ENCODE measurements at places on chromosomes 6 and 20.

DNA sequence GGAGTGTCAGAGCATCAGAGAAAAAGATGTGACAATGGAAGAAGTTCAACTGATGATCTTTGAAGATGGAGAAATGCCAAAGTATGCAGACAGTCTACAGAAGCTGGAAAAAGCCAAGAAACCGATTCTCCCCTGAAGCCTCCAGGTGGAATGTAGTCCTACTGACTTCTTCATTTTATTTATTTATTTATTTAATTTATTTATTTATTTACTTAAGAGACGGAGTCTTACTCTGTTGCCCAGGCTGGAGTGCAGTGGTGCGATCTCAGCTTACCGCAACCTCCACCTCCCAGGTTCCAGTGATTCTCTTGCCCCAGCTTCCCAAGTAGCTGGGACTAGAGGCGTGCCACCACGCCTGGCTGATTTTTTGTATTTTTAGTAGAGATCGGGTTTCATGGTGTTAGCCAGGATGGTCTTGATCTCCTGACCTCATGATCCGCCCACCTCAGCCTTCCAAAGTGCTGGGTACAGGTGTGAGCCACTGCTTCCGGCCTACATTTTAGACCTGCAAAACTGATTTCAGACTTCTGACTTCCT is 2.2 kb upstream of the RPF2 start:
- DNase-seq: no peak

DNA sequence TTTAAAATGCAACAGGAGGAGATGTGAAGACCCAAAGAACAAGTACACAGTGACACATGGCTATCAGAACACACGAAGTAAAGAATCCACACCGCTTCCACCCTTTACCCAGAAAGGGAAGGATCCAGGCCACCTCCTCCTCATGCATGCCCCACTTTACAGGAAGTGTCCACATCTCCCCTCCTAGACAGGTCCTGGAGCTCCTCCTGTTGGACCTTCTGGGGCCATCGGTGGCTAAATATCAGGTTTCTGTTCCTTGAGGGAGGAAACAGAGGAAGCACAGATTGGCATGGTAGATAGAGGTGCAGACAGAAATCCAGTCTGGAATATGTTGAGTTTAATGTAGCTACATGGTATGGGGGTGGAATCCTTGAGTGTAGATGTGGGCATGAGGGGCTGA is 10.9 kb downstream of the NINL start:
- DNase-seq: peak; percentile 7

DNA sequence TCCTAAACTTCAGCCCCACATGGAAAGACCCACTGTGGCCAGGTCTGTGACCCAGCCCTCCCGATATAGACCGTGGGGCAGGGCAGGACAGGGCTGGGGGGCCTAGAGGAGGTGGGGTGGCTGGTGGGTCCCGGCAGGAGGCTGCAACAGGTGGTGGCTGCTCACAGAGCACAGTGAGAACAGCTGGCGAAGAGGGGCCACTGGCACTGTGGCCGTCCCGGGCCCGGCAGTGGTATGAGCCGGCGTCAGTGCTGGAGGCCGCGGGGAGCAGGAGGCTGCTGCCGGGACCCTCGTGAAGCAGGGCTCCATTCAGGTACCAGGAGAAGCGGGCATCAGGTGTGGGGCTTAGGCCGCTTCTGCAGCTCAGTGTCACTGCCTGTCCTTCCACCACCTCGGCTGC is 13.4 kb downstream of the SIGLEC1 start:
- no peak for DNase-seq

GRCh38 chr6:335572-335971 is 43.3 kb downstream of the DUSP22 start:
- no peak for DNase-seq

DNA sequence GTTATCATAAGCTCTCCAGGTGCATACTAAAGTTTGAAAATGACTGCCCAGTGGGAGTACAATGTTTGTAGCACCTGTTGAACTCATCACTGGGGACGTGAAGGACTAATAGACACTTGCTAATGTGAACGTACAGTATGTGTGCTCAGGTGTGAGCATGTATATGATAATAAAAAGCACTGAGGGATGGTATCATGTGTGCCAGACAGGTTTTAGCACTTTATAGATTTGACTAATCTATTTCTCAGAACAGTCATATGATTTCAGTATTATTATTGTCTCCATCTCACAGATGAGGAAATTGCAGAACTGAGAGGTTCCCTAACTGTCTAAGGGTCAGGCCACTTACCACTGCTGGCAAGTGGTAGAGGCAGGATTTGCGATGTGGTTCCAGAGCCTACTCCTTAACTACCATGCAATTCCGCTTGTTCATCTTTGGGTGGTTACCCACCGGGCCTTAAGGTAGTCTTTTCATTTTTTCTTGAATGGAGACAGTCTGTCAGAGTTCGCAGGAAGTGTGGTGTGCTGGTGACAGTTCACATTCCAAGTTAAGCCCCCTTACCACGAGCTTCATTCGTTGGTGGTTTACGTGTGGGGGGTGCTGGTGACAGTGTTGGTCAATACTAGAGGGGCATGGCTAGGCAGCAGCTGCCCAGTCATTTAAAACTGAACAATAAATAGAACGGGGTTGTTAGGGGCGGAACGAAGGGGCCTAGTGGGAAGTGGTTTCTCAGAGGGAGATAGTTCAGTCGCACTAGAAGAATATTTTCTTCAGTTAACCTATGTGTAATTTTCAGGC is 46.8 kb downstream of the RREB1 start:
- DNase-seq: no peak

DNA sequence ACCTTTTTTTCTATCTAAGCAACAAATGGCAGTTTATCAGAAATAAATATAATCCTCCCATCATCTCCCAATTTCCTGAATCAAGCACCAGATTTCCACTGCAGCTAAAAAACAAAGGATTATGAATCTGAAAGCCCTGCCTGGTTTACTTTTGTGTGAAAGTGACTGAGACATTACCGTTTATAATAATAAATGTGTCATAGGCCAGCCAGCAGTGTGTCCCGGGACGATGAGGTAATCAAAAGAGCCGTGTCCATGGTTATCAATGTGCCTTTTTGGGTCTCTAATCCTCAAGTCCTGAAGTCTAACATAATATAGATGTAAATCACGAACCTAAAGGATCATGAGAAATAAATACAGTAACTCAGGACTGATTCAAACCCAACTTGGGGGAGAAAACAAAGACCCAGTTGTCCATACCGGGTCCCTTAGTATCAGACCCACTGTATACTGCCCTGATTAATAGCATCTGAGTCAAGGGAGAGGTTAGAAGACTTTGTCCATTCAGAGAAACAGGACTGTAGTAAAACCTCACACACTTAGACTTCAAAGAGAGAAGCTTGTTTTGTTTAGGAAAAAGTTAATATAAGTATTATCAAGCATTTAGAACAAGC is 149.1 kb downstream of the SASH1 start:
- DNase-seq: no peak

GRCh38 chr20:58026361-58026760 is 202.1 kb downstream of the ANKRD60 start:
- no peak for DNase-seq

DNA sequence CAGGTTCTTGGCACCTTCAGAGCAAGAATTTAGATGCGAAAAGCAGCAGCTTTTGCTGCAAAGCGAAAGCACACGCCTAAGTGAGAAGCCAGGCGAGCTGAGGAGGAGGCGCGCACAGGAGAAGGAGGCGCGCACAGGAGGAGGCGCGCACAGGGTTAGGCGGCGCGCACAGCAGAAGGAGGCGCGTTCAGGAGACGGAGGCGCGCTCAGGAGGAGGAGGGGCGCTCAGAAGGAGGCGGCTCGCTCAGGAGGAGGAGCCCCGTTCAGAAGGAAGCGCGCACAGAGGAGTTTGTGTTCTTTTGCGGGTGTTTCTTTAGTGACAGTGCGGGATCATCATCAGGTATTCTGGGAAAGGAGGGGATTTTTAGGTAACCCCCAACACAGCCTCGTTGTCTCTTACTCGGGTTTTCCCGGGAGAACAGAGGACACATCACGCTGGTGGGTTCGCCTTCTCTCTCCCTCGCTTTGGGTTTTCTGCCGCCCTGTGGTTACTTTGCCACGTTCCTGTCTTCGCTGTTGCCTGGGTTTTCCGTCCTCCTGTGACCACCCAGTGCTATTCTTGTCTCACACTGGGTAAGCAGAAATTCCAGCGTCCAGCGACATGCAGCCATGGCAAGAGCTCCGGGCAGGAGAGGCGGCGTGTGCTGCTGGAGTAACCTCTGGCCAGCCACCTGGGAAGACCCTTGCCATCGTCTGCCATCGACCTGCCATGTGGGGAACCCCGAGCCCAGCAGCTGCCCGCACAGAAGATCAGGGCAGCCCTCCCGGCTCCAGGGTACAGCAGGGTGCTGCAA is 47.0 kb downstream of the WDR27 start:
- peak; percentile 50 for DNase-seq

DNA sequence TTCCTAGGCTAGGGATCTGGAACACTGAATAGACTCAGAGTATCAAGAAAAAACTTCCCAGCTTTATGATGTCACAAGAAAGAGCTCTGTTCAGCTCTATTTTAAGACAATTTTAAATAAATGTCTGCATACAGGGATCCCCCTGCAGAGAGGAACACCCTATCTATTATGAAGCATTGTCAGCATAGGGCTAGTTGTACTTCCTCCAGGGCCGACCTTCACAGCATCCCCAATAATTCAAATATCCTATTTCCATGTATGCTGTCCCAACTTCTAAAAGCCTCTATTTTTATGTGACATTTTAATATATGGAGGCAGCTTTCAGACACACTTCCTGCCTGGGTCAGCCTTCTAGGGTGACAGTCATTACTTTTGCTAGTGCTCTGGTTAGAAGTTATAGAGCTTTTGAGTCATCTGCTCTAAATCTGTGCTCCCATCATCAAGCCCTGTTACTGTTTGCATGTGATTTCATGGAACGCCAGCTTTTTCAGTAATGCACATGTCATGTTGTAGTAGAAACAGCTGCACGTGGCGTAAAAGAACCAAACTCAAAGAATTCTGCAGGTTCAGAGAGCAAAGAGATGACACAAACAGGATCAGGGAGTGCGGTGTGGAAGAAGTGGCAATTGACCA is 189.2 kb downstream of the ADGB start:
- DNase-seq: no peak

- no peak for DNase-seq
Measured at GRCh38 chr6:3561725-3562124, 104.9 kb upstream of the SLC22A23 start.

DNA sequence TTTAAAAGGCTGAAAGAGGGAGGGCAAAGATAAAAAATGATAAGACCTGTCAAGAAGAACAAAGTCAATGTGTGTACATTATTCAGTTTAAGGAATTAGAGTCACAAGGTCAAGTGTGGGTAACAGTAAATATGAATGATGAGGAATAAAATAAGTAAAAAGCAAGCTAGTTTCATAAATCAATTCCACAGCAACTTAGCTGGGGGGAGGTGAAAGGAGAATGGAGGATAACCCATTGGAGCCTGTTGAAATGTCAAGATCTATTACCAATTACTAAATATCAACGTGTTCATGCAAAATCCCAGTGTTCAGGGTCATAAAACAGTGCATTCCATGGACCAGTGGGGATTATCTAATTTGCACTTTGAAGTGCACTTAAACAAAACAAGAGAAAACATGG is 242.9 kb downstream of the TBX18 start:
- no peak for DNase-seq

DNA sequence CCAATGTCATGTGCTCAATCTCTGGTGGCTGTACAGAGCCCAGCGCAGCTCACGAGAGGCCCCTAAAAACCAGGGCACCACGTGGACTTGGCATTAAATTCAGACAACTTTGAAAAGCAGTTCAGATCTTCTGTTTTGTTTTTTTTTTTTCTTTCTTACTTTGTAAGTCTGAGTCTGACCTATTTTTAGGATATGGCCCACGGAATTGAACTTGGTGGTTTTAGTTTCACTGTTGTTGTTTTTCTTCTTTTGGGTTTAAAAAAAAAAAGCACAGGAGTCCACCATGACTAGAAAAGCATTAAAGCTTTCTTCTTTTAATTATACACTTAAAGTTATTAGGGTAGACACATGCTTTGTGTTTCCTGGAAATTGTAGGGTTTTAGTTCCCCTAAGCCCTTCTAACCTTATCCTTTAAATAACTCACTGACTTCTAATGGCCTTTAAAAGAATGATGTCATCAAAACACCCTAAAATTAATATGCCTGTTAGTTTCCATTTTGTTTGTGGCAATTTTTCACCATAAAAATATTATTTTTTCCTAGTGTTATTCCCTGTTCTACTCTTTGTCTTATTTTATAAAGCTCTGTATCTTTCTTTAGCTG is 48.5 kb upstream of the CCN2 start:
- no peak for DNase-seq

DNA sequence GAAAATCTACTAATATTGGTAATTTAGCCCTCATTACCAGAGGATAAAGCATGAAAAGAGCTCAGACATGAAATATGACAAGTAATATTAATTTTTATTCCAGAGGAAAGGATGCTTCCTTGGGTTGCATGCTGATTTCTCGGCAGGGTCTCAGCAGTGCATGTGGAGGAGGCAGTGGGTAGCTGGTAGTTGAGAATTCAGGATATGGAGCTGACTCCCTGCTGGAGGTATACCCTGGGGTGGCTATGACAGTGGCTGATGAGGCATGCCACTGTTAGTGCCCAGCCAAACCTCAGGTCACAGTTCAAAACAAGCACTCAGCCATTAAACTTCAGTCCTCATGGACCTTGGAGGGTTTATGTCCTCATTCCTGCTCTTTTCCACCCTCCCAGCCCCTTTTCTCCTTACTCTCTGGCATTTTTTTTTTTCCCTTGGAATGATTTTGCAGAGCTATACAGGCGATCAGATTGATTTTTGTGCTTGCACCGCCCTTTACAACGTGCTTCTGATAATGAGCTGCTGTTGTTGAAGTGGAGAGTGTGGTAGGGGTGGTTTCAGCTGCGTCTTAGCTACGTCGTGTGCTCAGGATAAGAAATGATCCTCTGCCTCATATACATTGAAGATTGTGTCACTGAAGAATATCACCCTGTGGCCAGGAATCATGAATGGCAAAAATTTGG is 761.9 kb upstream of the MMS22L start:
- DNase-seq: no peak

GRCh38 chr20:42125426-42125825 is 507.2 kb upstream of the CHD6 start:
- no peak for DNase-seq

GRCh38 chr6:15036690-15037245 is 209.1 kb upstream of the JARID2 start:
- DNase-seq: no peak

DNA sequence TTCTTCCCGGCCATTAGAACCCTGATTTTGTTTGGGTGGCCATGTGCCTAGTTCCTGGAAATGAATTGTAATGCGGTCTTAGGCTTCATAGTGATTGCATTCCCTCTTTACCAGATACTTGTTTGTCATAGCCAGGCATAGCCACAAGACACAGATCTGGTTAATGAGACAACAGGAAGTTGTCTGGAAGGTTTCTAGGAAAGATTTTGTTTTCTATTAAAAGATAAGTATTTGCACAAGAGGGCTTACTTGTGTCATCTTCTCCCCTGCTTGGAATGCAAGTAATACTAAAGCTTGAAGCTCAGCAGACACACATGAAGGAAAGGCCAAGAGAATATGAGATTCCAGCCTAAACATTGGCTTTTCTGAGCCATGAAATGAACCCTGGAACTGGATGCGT is 12.9 kb downstream of the FARS2 start:
- no peak for DNase-seq

- no peak for DNase-seq
Measured at GRCh38 chr6:13474787-13475186, 12.6 kb downstream of the GFOD1 start.

GRCh38 chr6:79909517-79909916 is 37.8 kb downstream of the ELOVL4 start:
- no peak for DNase-seq

Measured in GM04504 (cell line).